ENCODE measurements at places on chromosomes 4 and X.

GRCh38 chr4:115923152-115923551 lies 809.7 kb upstream of the NDST4 start:
- no peak for DNase-seq

- no peak for DNase-seq
These were observed 265.7 kb downstream of the IQCM start for GRCh38 chr4:149549911-149550310.

- no peak for DNase-seq
These were observed 253.6 kb downstream of the UNC5C start for GRCh38 chr4:95295157-95295556.

- no peak for DNase-seq
These were observed 135.0 kb upstream of the TENT5D start for GRCh38 chrX:80285131-80285773.

DNA sequence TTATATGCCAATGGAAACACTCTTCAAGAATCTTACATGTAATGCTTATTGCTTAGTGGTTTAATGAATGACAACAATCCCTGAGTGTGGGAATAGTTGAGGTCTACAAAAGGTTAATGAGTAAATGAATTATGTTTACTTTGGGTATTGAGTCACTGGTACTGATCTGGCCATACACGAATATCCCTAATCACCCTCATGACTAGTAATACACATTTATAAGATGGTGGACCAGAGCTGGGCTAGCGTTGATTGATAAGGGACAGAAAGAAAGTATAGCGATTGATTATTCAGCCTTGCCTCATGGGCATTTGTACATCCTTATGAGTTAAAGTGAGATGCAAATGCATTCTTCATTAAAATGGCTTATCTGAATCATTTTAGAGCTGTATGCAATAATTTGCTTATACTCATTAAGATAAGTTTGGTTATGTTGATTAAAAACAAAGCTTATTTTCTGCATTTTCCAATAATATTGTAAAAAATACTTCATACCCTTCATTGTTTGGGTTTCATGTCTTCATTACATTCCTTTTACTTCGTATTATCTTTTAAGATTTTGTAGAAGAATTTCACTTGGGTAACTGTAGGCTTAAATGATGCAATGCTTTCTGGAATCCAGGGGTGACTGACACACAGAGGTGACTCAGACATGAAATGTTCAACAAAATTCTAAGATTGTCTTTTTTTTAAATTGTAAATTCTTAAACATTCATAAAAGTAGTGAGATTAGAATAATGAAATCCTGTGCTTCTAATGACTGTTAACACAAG lies 47.4 kb downstream of the FGF2 start:
- no peak for DNase-seq

DNA sequence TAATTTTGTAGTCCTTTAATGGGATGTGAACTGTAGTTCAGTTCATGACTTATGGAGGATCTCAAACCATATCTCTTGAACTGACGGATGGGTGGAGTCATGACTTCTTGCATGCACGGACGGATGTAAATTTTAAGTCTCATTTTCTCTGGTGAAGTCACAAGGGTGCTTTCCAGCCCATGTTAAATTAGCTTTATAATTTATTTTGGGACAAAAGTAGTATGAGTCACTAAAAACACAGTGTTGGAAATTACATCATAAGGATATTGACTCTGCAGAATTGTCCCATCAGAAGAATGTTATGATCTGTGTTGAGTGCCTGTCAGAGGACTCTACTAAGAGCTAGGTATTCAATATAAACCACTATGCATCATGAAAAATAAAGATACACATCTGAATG lies 6.8 kb upstream of the PAGE5 start:
- DNase-seq: no peak

DNA sequence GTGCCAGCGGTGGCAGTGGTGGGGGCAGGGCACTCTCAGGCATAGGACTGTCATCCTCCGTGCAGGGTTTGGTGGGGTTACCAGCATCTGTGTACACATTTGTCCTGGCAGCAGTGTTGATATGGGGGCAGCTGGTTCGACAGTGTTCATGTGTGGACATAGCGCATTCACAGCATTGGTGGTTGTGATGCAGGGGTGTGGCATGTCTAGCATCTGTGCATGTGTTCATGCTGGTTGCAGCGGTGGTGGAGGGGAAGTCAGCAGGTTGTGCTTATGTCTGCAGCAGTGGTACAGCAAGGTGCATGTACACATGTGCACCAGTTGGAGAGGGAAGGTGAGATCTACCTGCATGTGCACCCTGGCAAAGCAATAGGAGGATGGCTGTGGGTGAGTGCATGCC lies 75.3 kb upstream of the ZXDB start:
- no peak for DNase-seq

- DNase-seq: no peak
These were observed 19.2 kb downstream of the MAGEB17 start for GRCh38 chrX:16186380-16187007.

DNA sequence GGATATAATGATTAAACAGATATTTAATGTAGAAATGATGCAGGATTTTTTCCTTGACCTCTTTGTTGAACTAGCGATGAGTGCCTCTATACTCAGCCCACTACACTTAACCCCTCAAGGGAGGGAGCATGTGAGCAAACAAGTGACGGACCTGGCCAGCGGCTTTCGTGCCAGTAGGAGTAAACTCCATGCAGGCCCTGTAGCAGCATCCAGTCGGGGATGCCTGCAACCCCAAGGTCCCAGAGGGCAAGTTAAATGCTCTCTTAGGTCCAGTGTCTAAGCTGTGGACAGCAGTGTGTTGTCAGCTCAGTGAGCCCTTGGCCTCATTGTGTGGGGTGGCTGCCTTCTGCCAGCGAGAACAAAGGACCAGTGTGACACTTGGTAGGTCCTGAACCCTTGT lies 708.7 kb downstream of the TECRL start:
- DNase-seq: no peak

DNA sequence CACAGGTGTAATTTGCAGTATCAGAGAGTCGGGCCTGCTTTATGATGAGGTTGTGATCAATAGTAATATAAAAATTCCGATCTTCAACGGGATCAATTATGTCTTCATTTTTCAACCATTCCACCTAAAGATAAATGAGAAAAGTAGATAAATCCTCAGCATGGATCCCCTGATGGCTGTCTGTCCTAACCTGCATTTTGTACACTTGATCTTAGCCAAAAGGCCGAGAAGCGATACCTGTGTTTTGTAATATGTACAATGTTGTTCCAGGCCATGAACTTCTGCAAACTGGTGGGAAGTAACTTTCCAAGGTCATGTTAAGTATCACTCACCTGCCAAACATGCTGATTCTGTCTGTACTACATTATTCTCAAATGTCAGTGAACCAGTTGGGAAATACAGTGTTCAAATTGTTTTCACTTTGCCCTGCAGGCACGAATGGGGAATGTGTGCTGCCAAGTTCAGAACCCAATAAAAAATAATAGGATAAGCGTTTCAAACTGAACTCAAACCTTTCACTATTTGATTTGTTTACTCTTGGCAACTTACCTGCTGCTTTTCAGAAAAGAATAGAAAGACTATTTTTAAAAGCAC lies 298.1 kb downstream of the UNC5C start:
- DNase-seq: no peak

DNA sequence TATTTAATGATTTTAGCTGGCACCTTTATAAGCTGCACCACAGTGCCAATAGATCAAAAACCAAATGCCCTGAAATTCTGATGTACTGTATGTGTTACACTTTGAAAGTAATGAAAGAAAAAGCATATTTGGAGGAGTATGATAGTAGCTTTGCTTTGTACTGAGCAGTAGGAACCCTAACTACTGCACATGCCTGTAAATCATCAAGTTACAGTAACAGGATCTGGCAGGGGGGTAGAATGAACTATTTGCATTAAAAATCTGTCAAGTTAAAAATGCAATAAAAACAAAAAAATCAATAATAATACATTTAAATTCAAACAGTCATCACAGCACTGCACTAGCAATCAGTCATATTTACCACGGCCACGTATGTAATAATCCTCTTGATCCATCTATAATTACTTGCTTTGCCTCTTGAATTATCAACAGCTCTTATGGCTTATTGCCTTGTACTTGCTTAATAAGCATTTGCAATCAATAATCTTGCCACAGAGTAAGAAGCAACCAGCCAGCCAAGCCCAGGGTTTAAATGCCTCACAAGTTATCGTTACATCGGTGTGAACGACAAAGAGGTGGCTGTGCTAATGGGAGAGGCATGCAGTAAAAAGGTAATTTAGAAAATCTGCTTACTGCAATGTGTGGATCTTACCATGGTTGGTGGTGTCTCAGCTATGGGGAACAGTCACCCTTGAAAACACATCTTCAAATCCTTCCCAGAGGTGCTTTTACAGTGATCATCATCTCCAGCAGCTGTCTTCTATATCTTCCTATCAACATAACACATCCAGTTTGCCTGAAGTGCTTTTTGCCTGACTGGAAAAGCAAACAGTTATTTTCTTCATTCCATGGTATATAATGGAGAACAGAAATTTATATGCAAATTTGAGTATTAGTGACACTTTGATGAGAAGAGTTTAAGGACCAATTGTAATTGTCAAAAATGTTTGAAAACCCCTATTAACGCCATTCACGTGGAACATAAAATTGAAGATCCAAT lies 1812.1 kb upstream of the ADGRL3 start:
- no peak for DNase-seq

DNA sequence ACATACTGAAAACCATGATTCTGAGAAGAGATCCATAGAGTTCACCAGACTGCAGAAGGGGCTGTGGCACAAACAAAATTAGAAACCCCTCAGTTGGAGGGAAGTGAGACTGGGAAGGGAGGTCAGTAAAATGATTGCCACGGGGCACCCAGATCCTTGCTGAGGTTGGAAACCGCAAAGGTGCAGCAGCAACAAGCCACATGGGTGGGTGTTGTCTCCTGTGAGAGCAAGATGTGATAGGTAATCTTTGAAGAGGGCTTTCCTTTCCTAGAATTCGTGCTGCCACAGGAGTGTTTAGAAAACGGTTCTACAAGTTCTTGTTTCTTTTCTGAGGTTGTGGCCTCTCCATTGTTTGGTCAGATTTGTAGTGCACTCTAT lies 85.5 kb downstream of the NFKB1 start:
- no peak for DNase-seq

DNA sequence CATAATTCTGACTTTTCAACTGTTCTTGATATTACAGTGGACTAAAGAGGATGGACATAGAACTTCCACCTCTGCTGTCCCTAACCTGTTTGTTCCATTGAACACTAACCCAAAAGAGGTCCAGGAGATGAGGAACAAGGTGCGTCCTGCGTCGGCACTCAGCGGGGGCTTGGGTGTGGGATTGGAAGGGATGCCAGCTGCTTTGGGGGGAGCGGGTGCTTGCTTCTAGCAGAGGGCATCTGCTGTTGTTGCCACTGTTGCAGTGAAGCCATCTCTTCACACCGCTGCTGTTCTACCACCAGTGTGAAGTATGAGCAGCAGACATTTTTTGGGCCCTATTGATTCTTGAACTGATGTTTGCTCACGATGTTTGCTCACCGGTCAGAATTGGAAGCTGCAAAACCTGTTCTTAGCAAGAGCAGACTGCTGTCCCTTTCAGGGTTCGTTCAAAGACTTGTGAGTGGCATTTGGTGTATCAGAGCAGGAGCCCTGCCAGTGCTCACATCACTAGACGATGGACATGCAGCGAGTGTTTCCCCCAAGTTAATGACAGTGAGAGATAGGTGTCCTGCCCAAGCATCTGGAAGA lies 55.4 kb downstream of the NOP14 start:
- no peak for DNase-seq

GRCh38 chr4:82469791-82470345 lies 39.5 kb downstream of the ENOPH1 start:
- no peak for DNase-seq

GRCh38 chr4:184536065-184536880 lies 61.9 kb upstream of the IRF2 start:
- no peak for DNase-seq

GRCh38 chrX:117038918-117039440 lies 576.2 kb upstream of the CT83 start:
- no peak for DNase-seq
